ENCODE measurements at places on chromosomes 7 and 10. TPM values are rescaled to one million over a fixed set of nuclear protein-coding genes. Genes with fewer than 3 reads are reported as not detected.

- no peak for DNase-seq
Measured at GRCh38 chr10:43170491-43170890, 32.2 kb downstream of the CSGALNACT2 start.

DNA sequence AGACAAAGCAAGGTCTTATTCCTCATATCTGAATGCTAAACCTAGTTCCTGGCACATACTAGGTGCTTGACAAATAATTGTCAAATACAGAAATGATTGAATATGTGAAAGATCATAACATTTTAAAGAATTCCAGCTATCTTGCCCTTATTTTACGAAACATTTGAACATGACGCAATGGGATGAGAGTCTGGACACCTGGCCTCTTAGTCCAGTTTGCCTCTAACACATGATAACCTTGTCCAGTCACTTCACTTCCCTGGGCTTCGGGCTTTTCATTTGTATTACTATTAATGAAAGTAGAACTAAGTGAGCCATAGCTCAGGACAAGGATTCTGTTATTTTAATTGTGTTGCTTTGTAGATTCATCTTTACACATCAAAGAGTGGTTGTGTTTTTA, 32.6 kb downstream of the PNLIPRP3 start:
- no peak for DNase-seq

DNA sequence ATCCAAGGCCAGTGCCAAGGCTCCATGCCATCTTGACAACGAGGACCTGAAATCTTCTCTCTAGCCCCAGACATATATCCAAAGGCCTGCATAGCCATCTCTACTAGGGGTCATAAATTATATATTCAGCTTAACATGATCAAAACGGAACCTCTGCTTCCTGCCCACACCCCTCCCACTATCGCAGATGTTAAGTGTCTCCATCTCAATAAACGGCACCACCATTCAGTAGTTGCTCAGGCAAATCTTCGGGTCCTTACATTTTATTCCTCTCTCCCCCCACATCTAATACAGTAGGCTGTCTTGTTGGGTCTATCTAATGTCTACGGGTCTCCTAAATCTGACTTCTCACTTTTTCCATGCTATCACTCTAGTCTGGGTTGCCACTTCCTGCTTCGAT, 201.1 kb upstream of the PLXNA4 start:
- DNase-seq: no peak

GRCh38 chr7:149598721-149599308, 101.2 kb upstream of the ZNF746 start:
- peak; percentile 40 for DNase-seq

DNA sequence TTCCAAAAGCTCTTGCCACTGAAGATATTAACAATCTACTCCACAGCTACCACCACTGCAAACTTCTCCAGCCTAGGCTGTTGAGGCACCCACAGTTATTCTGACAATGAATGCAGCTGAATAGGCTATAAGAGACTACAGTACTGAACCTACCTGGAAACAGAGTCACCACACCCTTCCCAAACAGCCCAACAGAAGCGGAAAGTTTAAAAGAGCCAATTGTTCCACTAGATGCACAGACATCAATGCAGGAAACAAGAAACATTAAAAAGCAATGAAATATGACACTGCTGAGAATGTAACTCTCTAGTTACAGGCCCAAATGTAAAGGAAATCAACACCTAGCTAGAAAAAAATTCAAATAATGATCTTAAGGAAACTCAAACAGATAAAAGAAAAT, 64.5 kb upstream of the PLA2G12B start:
- no peak for DNase-seq

GRCh38 chr7:159102681-159103381, 41.8 kb downstream of the VIPR2 start:
- no peak for DNase-seq

DNA sequence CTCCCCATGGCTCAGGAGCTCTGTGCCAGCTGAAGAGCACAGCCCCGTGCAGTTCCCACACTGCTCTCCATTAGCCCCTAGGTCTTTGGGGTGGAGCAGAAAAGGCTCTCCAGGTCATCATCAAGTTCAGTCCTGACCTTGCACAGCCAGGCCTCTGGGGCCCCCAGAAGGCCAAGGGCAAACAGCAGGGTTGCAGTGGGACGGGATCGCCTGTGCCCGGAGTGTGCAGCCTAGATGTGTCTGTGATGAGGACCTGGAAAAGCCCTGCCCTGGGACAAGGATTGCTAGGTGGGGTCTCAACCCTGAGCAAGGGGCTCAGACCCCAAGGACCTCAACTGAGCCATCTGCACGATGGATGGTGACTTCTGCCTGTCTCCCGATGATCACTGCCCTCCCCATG, 549 bp downstream of the INMT start:
- DNase-seq: no peak

DNA sequence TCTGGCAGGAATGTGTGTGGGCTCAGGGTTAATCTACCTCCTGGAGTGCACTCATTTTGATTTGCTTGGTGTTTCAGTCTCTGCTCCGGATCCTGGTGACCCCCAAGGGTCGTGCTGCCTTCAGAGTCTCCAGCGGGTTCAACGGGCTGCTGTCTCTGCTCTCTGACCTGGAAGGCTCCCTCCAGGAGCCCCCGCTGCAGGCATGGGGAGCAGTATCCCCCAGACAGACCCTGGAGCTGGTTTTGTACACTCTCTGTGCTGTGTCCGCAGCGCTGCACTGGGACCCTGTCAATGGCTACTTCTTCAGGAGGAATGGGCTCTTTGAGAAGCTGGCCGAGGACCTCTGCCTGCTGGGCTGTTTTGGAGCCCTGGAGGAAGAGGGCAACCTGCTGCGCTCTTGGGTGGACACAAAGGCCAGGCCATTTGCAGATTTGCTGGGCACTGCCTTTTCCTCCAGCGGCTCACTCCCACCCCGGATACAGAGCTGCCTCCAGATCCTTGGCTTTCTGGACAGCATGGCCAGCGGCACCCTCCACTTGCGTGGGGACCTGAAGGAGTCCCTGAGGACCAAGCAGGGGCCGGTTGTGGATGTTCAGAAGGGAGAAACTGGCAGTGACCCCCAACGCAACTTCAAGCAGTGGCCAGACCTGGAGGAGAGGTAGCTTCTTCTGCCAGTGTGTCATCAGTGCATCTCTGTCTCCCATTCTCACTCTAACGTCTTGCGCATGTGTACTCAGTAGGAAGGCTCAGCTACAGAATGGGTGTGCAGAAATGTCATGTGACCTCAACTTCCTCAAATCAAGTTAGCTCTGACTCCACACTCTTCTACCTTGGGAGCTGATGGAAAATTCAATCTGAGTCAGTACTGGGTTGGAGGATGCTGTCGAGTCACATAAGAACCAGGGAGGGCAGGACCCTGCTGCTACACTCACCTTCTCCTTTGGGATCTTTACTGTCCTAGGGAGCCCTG, 58.5 kb downstream of the WDFY4 start:
- DNase-seq: no peak

- no peak for DNase-seq
Measured at GRCh38 chr7:75028299-75028698, 45.3 kb downstream of the RCC1L start.

DNA sequence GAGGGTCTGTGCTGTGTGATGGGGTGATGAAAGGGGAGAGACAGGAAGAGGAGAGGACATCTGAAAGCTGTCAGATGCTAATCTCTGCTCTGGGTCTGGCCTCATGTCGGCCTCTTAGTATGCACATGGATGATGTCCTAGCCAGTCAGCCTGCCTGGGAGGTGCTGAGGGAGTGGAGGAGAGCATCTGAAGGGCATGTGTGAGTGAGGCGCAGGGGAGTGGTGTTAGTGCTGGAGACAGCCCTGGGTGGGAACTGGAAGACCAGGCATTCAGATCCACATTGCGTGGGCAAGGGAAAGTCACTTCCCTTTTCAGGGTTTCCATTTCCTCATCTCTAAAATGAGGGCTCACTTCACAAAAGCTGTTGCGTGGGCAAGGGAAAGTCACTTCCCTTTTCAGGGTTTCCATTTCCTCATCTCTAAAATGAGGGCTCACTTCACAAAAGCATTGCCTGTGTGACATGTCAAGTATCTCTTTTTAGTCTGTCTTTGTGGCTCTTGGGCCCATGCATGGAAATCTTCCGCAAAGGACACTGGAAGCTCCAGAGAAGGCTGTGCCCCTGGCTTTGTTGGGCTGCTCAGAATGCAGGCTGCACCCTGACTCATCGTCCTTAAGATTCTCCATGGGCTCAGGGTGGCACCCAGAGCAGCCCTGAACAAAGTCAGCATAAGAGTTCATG, 10.0 kb downstream of the SFTPD start:
- DNase-seq: no peak

GRCh38 chr10:44463511-44464121, 78.7 kb upstream of the CXCL12 start:
- no peak for DNase-seq

DNA sequence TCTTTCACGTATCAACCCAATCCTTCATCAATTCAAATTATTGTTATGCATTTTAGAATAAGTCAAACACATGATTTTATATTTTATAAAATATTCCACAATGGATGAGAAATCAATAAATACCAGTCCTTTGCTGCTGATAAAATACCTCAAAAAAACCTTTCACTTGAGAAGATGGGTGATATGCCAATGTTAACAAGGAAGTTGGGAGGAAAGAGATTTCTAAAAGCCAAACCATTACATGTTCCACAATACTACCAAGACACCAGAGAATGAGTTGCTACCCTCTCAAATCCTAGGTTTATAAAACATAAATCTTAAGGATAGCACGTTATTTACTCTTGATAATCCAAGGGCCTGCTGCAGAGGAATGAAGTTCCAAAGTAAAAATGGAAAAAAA, 14.4 kb downstream of the RNF133 start:
- no peak for DNase-seq

DNA sequence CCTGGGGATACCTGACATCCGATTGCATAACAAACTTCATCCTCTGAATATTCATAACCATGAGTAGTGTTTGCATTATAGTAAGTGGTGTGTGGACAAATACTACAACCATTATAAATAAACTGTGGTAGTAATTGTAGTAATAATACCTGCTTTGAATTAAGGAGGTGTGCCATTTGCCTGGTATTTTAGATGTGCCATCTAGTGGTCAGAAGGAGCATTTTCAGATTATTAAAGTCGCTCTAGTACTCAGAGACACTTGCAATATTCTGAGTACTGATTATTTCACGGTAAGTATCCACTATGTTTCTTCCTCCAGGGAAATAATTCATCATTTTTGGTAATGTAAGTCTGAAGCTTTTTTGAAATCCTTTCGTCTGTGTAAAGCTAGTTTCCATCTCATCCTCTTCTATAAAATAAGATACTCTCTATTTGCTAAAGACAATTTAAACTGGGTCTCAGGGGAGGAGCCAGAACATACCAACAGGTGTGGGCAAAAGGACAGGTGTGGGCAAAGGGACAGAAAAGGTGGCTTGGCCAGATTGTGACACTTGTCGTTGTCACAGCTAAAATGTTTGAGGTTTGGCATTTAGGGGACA, 115.3 kb upstream of the WDR11 start:
- DNase-seq: no peak

GRCh38 chr7:22635349-22635748, 91.7 kb upstream of the IL6 start:
- no peak for DNase-seq

- no peak for DNase-seq
Measured at GRCh38 chr7:44048031-44048795, 3.7 kb downstream of the DBNL start.

DNA sequence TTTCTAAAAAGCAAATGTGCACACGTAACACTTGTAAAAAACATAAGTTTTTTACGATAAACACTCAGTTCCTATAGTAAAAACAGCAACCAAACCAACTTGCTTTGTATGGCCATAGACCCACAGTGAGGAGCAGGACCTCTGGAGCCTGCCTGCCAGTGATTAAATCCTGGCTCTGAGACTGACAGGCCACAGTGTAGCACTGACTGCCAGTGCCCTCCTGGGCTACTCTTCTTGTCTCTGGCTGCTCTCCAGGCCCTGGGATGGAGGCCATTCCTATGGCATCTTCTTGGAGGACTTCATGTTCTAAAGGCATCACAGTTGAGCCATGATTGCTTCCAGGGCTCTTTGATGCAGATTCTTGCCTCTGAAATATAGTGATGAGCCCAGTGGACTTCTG, 22.7 kb upstream of the TMEM254 start:
- no peak for DNase-seq

- peak; percentile 46 for DNase-seq
Measured at GRCh38 chr7:33044401-33044718, 18.2 kb downstream of the NT5C3A start.

- no peak for DNase-seq
Measured at GRCh38 chr10:612696-613095, 76.8 kb downstream of the DIP2C start.

DNA sequence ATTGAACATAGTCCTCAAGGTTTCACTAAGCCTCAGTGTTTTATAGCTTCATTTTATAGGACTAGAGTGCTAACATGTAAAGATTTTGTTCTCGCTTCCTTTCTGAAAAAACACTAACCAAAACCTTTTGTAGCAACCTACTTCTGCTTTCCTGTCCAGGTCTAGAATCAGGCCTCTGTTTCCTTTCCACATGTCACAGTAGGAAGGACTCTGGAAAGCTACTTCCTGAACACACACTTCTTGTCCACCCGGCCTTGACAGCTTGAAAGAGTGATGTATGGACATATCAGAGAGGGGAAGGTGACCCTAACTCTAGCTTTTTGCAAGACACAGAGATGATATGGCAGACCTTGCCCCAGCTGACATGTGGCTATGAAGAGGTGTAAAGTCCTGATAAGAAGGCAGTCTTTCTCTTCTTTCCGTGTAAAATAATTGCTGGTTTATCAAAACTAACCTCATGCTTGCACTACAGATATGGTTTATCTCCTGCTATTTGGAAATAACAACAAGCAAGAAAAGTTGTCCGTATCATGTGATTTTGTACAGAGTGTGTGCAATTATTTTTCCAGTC, 175.4 kb downstream of the SKAP2 start:
- no peak for DNase-seq

DNA sequence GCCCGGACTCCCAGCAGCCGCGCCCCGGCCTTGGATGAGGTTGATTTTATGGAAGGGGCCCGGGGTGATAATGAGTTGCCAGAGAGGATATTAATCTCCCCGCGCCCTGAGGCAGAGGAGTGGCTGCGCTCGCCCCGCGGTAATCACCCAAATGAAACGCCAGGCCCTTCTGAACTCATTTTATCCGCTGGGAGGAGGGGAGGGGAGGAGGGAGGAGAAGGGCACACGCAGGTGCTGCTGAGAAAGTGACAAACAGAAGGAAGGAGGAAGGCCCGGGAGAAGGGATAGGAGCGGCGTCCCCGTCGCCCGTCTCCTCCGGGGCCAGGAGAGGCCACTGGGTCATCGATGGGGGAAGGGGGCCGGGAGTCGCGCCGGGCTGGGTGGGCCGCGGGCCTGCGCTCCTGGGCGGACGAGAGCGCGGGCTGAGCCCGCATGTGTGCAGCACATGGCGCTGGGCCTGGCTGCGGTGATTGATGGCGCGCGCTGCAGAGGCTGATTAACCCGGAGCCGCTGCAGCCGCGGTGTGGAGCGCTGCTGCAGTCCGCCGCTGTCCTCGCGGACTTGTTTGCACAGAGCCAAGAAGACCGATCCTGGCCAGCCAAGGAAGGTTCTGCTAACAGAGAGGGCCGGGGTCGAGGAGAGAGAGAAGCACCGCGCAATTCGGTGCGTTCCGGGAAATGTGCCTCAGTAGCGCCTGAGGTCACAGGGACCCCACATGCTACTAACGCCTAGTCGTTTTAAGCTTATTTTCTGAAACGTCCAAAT, 6.5 kb downstream of the MNX1 start:
- no peak for DNase-seq

The MET gene
- total RNA-seq: 147 TPM

The MTPN gene
- 172 TPM for total RNA-seq

The AKR1C2 gene
- total RNA-seq: 8.6 TPM

The CYP26C1 gene
- not detected for total RNA-seq

The PAXIP1 gene
- 12.1 TPM for total RNA-seq

The ASIC3 gene
- 0.25 TPM for total RNA-seq

The SORCS1 gene
- not detected for total RNA-seq

The RHOBTB1 gene
- total RNA-seq: 3.4 TPM

The IFIT1B gene
- not detected for total RNA-seq

The SLC13A1 gene
- not detected for total RNA-seq

The AMZ1 gene
- total RNA-seq: not detected
